ENCODE measurements at places on chromosomes 1 and 21. TPM values are rescaled to one million over a fixed set of nuclear protein-coding genes. Genes with fewer than 3 reads are reported as not detected.

Gene SELP
- total RNA-seq, result not detected

Gene MYOG
- not detected for total RNA-seq

Gene RABGGTB
- 91.8 TPM for total RNA-seq

Gene BRDT
- total RNA-seq, result not detected

Measured in fibroblast of the aortic adventitia (primary cell).